ENCODE measurements at places on chromosomes 16 and 17.
A peak's percentile ranks its signal among the peaks of the same experiment; 100 is the strongest.

DNA sequence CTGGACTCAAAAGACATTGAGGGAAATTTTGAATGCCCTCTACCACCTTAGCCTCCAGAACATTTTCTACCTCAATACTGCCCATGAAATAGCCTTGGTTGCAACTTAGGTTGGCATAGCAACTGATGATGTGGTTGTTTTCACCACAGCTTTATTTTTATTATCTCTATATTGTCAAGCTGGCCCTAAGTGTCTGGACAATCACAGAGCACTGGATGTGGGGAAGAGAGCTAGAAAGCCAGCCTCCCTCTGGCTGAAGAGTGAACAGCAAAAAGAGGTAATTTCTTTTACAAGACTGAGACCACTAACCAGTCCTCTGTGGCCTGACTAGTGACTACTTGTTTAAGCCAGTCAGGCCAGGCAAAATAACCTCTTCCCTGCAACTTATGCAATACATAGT, 159.6 kb downstream of the HS3ST2 start:
- peak; percentile 2 for DNase-seq

- DNase-seq = no peak
Measured at GRCh38 chr16:67544844-67545664, 16.4 kb downstream of the RIPOR1 start.

- no peak for DNase-seq
Measured at GRCh38 chr16:84144209-84144858, 643 bp downstream of the HSDL1 start.

DNA sequence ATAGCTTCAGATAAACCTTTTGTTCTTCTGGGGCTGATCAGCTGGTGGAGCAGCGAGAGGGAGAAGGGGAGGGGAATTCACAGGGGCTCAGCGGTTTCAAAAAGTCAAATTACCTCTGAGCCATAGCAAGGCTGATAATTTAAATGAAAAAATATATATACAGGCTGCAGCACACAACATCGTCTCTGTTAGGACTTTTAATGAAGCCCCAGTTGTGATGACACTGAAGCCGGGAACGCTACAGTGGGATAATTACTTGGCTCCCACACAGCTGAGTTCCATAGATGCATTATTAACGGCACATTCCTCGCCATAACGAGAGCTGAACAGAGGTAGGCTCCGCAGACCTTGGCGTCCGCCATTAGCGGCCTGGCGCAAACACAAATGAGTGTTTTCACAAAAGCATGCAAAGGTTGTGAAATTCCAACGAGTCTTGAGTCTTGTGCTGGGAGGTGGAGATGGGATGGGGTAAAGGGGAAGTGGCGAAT, 216.0 kb downstream of the C16orf78 start:
- peak; percentile 34 for DNase-seq

GRCh38 chr17:61478026-61478789, 26.0 kb downstream of the TBX4 start:
- DNase-seq = no peak

- no peak for DNase-seq
Measured at GRCh38 chr17:49358641-49359247, 3.3 kb downstream of the ZNF652 start.

DNA sequence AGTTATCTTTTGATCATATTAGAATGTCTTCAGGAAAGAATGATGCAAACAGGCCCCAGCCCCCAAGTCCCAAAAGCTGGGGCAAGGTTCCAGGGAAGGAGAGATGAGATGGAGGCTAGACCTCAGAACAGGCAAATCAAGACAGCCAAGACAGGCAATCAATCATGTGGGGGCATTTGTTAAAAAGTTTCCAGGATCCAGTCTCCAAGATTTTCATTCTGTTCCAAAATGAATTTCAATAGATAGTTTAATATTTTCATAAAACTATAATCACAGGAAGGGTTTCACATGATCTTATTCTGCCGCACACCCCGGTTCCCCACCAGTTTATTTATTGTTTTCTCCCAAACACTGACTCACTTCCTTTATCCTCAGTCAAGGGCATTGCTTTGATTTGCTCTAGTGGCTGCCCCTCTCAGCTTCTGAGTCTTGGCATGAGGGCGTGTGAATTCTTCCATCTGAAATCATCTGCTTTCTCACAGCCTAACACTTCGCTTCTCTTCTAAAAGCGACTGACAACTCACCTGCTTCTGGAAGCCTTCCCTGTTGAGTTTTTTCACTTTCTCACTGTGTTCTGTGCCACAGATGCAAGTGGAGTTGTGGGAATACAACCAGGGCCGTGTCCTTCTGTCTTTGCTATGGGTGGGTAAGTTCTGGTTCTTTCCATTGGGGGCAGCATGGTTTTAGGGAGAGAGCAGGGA, 12.2 kb upstream of the TERF2 start:
- peak; percentile 66 for DNase-seq

- no peak for DNase-seq
Measured at GRCh38 chr16:89184933-89185794, 13.6 kb downstream of the CDH15 start.

- no peak for DNase-seq
Measured at GRCh38 chr16:8937803-8938202, 25.9 kb downstream of the USP7 start.
